Stimulated activated CD8-positive, alpha-beta memory T cell treated with anti-CD3 and anti-CD28 coated beads, Interleukin-7, amount 100 ng/mL, for 1 hour (primary cell): ENCODE measurements at places on chromosomes 11 and 22.

- no peak for DNase-seq
These were observed 61.4 kb downstream of the SLC1A2 start for GRCh38 chr11:35357923-35358322.

DNA sequence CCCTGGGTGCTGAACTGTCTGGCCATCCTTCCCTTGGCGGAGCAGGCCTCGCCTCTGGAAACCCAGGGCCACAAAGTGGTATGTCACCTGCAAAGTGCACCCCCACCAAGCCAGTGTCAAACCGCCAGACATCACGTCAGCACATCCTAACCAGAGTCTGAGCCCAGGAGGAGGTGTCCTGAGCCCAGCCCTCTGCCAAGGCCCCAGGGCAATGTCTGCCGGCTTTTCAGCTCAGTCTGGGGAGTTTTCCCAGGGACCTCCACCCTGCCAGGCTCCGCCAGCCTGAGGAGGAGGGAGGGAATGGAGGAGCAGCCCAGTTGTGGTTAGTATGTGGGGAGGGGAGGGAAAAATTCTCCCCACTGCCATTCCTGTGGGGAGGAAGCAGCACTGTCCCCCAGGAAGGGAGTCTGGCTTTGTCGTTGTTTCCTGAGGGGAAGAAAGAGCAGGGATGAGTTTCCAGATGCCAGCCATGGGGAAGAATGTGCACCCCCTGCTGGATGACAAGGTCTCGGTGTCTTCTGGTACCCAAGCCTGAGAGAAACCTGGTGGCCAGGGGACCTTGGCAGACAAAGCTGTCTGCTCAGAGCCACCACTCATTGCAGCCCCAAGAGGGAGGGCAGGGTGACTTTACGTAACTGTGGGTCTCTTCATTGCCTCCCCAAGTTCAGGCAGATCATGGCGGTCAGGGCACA is 81.4 kb upstream of the CD82 start:
- DNase-seq, result no peak

- no peak for DNase-seq
These were observed 183.1 kb downstream of the NAV2 start for GRCh38 chr11:19895776-19896175.

DNA sequence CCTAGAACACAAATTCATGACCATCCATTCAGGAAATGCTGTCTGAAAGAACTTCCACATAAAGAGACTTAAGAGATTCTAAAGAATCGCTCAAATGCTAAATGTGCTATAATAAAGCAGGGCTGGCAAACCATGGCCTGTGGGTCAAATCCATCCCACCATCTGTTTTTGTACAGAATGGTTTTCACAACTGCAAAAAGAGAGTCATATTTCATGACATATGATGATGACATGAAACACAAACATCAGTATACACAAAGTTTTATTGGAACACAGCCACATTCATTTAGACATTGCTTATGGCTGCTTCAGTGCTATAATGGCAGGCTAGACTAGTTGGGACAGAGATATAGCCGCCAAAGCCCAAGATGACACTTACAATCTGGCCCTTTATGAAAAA is 85.1 kb downstream of the RRAS2 start:
- no peak for DNase-seq

DNA sequence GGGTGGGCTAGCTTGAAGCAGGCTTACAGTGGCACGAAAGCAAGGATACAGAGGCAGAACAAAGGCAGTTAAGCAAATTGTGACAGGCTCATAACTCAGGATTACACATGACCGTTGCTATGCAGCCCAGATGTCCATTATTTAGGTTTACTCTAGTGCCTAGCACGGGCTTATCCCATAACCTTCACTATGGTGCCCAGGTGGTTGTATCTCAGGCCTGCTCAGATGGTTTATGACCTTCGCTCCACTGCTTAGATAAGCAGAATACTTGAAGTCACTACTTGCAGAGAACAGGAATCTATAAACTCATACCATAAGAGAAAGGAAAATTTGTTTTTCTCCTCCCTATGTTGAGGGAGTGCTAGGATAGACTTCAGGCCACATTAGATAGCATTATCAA is 9.0 kb downstream of the OR6M1 start:
- DNase-seq, result no peak

DNA sequence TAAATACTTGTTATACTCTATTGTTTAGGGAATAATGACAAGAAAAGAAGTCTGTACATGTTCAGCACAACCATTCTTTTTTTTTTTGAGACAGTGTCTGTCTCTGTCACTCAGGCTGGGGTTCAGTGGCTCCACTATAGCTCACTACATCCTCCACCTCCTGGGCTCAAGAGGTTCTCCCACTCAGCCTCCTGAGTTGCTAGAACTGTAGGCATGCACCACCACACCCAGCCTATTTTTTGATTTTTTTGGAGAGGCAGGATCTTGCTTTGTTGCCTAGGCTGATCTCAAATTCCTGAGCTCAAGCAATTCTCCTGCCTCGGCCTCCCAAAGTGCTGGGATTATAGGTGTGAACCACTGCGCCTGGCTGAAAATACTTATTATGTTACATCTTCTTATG is 250.0 kb downstream of the MIAT start:
- no peak for DNase-seq

DNA sequence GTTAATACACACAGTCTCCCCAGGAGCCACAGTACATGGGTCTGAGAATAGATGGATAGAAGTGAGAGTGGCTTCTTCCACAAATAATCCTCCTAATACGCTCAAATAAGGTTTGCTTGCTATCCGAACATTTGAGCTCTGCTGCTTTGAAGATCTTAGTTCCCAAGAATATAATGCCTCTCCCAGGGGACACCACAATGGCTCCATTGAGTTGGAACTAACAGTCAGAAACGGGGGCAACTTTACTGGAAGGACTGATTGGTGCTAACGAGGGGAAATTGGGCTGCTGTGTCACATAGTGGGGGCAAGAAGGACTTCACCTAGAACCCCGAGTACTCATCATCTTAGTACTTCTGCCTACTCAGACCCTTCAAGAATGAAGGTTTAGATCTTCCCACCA is 66.2 kb downstream of the IGLL5 start:
- no peak for DNase-seq

- DNase-seq, result no peak
These were observed 92.3 kb upstream of the ANO1 start for GRCh38 chr11:69985641-69986439.

DNA sequence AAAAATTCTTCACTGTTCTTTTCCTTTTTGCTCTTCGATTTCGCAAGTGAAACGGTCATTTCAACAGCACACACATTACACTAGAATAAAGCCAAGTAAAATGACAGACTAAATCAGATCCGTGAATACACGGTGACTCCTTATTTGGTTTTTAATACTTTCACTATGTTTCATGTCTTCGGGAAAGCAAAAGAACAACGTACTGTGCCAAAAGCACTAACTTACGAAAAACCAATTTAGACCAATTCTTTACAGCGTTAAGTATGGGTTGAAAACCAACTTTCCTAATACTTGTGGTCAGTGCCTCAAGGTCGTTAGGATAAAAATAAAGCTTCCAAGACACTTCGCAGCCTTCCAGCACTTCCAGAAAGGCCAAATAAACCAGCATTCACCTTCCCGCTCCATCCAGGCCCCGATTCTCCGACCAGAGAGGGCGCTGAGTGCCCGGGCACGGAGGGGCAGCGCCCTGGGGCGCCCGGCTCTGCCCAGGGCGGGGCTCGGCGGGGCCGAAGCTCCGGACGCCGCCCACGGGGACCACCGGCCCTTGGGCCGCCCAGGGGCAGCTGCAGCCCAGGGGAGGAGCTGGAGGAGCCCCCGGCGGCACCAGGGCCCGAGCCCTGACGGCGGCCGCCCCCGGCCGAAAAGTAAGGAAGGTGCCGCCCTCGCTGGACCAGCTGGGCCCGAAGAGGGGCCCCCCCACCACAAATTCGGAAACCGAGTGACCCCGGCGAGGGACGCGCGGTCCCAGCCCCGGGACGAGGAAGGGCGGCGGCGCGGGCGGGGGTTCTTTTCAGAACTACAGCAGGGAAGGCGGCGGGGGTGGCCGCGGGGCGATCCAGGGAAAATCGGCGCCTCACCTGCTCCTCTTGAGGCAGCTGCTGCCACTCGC is 499 bp downstream of the ATL3 start:
- no peak for DNase-seq

GRCh38 chr11:107430525-107430924 is 27.1 kb downstream of the CWF19L2 start:
- DNase-seq, result no peak

GRCh38 chr22:23065495-23066122 is 4.7 kb upstream of the GNAZ start:
- DNase-seq, result no peak

DNA sequence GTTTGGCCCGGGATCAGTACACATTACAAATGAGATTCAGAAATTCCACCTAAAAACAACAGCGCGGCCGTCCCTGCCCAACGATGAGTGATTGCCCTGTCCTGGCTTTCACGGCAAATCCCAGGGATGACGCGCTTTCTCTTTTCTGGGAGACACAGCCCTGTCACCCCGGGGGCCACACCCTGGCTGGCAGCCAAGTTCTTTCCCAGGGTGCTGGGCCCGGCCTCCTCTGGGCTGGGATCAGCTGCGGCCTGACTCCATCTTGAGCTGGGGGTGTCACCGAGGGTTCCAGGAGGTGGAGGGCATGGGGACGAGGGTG is 82.7 kb downstream of the FBLN1 start:
- DNase-seq, result no peak

DNA sequence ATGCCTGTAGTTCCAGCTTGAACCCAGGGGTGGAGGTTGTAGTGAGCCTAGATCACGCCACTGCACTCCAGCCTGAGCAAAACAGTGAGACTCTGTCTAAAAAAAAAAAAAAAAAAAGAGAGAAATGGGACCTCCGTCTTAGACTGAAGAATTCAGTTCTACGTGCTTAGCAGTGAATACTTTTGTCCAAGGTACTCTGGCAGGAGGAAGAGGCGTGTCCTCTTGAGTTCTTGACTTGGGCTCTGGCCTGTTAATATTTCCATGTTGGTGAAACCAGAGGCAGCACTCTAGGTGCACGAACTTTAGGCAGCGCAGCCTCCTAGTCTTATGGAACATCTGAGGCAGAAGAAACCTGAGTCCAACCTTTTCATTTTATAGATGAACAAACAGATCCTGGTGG is 2.4 kb downstream of the HMBS start:
- DNase-seq, result no peak

DNA sequence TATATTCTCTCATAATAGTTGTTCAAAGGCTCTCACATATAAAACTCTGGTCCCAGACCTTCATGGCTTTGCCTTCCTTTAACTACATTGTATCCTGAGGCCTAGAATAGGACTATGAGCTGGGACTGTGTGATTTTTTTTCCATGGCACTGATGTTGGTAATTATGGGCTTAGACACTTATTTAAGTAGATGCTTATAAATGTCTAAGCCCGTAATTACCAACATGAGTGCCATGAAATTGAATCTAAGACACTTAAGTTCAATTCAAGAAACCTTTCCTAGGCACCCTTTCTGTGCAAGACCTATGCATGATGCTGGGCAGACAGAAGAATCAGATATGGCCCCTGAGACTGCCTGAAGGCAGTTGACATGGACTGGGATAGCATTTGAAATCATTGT is 63.0 kb downstream of the P4HA3 start:
- no peak for DNase-seq

DNA sequence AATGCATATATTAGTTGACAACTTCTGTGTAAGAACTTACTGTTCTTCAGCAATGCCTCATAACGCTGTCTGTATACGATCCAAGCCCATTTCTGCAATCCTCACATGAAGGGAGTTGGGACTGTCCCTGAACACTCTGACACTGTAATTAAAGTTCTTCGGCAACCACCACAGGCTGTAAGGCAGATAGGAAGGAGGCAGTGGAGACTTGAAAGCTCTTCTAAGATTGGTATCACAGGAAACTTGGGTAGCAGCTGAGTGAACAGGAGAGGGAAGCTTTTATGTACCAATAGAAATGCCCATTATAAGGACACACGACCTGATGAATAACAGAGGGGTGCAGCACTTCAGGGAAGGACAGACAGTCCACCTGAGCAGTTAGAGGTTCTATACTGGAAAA is 12.0 kb upstream of the GAB2 start:
- no peak for DNase-seq

DNA sequence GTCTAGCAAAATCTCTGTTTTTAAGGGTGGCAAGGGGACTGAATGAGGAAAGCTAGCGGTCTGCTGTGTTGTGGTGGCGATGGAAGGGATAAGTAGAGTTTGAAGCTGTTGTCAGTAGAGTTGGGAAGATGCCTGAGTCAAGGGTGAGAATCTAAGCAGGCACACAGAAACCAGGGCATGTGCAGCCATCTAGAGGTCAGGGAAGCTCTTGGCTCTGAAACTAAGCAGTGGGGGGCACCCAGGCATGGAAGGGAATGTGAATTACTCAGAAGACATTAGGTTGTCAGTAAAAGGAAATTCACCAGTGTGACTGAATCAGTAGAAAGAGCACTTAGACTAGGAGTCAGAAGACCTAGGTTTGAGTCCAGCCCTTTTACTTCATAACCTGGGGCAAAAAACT is 15.4 kb downstream of the BMAL1 start:
- no peak for DNase-seq

GRCh38 chr22:24402460-24403192 is 24.8 kb upstream of the ADORA2A start:
- DNase-seq, result no peak

- no peak for DNase-seq
These were observed 61.4 kb downstream of the EFCAB6 start for GRCh38 chr22:43750751-43751150.
